ENCODE measurements at places on chromosomes 5 and 9. TPM values are rescaled to one million over a fixed set of nuclear protein-coding genes. Genes with fewer than 3 reads are reported as not detected.
A peak's percentile ranks its signal among the peaks of the same experiment; 100 is the strongest.

DNA sequence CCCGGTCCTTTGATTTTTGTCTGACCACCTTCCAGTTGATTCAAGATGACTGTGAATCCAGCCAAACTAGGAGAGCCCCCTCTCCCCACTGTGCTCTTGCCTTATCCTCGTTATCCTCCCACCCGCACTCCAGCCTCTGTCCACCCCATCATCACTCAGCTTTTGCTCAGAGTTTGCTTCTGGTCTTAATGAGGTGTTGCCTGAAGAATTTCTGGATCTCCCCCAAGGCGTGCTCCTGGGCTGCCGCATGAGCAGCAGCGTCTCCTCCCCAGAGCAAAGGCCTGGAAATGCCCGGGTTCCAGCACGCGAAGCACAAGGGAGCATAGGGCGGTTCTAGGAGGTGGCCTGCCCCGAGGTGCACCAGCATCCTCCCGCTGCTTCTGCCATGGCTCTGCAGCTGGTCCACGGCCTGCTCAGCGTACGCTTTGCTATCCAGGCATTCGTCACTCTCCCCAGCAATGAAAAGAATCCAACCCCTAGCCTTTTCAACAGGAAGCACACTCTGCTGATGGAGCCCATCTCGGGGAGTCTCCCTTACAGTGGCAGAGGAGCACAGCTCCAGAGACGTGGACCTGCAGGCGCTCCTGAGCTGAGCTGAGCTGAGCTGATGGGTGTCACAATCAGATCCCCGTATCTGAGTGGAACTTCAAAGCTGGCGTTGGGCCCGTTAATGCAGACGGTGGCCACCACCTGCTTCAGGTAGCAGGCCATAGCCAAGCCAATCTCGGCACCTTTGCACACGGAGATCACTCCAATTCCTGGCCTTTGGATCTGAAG is 50.7 kb downstream of the BAAT start:
- DNase-seq: no peak

DNA sequence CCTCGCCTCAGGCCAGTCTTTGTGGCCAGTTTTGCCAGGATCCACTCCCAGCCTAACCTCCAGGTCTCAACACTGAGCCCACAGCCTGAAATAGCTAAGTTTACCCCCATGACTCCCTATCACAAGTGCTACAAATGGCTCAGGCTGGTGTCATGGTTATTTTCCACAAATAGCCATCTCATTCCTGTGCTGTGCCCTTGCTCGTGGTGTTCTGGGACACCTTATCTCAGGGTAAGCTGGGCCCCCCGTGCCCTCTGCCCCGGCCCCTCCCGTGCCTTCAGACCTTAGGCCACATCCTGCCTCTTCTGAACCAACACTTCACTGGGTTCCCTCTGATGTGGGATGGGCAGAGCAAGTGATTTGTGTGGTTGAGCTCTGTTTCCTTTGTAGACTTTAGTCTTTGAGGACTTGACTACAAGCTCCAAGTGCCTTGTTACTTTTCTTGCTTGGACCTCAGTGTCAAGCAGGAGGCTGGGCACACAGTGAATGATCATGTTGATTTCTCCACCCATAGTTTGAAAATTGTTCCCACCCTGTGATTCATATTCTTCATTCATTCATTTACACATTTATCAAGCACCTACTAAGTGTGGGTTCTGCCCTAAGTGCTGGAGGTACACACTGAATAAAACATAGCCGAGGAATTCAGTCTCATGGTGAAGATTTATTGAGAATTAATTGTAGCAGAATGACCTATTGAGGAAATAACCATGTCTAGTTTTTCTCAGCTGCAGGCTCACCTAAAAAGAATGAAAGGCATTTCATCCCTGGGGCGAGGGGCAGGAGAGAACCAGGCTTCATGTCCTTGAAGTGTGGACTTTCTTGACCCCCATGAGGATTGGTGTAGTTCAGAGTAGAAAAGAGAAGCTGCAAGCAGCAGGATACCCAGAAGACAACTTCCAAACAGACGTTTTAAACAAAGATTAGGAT is 84.5 kb upstream of the CTNNA1 start:
- peak; percentile 70 for DNase-seq

- DNase-seq: peak; percentile 67
These were observed 270.4 kb downstream of the ENC1 start for GRCh38 chr5:74370168-74370567.

DNA sequence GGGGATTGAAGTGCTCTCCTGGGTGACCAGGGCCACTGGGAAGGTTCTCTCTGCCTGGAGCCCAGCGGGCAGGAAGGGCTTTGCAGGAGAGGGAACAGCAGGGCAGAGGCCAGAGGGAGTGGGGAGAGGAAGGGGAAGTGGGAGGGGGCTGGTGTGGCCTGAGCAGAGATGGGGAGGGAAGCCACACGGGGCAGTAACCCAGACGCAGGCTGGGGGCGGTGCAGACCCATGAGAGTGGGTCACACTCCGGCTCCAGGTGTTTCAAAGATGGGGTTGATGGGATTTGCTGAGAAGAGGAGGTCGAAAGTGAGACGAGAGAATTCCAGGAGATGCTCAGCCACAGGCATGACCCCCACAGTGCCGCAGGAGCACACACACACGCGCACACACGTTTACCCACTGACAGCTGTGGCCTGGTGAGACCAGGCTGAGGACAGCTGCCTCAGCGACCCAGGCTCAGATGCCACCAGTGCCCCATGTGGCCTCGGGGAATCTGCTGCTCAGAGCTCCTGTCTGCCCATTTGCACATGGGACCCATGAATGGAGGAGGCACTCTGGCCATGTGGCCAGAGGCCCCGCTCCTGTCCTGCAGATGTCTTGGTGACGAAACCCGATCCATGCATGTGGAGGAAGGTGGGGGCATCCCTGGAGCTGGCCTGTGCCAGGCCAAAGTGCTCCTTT is 32.7 kb upstream of the FCN2 start:
- no peak for DNase-seq

- DNase-seq: no peak
These were observed 61.1 kb downstream of the DPYSL3 start for GRCh38 chr5:147448766-147449165.

GRCh38 chr5:80481019-80481893 is 6.6 kb upstream of the FAM151B start:
- DNase-seq: no peak

DNA sequence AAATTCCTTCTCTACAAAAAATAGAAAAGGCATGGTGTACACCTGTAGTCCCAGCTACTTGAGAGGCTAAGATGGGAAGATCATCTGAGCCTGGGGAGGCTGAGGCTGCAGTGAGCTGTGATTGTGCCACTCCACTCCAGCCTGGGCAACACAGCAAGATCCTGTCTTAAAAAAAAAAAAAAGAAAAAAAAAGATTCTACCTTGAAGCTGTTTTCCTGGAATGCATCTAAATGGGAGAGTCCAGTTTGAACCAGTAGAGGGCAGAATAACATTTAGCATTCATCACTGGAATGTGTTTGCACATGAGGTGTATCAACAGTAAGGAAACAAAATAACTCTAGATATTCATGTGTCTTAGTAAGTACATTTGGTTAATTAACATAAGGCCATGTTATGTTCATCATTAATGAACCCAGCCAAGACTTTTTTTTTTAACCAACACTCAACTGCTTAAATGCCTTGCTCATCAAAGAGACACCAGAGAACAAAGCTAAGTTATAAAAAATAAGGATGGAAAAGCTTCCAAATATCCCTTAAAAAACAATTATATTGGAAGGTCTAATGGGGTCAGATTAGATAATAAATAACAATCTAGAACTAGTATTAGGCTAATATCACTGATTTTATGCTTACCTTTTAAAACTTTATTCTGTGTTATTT is 16.1 kb downstream of the IFNE start:
- DNase-seq: no peak

GRCh38 chr5:35195472-35195852 is 34.8 kb downstream of the PRLR start:
- no peak for DNase-seq

DNA sequence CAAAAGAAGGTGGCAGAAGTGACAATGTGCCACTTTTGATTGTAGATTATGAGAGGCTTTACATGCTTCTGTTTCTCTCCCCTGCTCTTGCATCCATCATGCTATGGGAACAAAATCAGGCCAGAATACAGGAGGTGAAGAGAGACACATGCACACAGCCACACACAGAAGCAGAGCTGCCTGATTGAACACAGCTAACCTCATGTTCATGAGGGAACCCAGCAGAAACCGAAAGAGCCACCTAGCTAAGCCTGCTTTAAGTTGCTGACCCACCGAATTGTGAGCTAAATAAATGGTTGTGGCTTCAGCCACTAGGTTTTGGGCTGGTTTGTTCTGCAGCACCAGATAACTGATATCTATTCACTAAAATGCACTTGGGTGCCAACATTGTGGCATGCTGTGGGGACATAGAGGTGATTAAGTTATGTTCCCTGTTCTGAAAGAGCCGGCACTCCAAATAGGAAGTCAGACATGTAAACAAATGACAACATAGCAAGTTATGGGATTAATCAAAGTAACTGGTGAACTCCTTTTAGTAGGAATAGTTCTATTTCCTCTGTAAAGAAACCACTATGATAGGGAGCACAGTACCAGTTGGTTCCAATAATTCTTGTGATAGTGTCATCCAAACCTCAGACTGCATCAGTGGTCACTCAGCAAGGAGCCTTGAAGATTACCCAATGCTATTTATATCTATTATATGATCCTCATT is 93.6 kb upstream of the TNC start:
- DNase-seq: no peak

DNA sequence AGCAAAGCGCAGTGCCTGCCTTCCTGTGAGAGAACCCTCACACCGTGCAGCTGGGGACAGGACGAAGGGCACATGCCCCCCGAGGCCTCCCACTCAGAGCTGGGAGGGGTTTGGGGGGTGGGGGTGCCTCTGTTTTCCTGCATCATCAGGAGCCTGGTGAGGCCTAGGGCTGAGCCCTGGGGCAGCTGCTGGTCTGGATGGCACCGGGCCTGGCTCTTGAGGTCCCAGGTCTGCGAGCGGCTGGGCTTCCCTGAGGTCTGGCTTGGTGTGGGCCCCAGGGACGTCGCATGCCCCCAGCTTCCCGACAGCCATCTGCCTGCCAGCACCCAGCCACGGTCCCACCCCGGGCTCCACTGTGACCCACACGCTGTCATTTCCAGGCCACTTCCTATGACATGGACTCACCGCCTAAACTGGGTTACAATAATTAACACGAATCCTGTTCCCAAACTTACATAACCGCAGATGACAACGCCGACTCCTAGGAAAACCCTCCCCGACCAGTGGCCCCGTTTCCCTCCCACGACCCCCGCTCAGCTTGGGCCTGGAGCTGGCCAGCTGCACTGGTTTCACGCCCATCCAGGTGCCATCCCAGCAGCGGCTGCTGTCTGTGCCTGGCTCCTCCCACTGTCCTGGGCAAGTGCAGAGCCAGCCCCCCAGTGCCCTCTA is 8.7 kb downstream of the NACC2 start:
- no peak for DNase-seq

DNA sequence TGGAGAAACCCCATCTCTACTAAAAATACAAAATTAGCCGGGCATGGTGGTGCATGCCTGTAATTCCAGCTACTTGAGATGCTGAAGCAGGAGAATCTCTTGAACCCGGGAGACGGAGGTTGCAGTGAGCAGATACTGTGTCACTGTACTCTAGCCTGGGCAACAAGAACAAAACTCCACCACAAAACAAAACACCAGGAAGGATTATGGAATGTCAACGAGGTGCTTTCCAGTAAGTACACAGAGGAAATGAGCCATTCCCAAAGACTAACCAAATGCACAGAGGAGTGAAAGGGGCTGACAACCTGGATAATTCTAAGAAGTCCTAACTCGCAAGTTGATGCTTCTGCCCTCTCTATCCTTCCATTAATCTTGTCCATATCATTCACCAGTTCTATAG is 126.1 kb upstream of the RETREG1 start:
- DNase-seq: no peak

- no peak for DNase-seq
These were observed 191.5 kb downstream of the ROR2 start for GRCh38 chr9:91758491-91758981.

DNA sequence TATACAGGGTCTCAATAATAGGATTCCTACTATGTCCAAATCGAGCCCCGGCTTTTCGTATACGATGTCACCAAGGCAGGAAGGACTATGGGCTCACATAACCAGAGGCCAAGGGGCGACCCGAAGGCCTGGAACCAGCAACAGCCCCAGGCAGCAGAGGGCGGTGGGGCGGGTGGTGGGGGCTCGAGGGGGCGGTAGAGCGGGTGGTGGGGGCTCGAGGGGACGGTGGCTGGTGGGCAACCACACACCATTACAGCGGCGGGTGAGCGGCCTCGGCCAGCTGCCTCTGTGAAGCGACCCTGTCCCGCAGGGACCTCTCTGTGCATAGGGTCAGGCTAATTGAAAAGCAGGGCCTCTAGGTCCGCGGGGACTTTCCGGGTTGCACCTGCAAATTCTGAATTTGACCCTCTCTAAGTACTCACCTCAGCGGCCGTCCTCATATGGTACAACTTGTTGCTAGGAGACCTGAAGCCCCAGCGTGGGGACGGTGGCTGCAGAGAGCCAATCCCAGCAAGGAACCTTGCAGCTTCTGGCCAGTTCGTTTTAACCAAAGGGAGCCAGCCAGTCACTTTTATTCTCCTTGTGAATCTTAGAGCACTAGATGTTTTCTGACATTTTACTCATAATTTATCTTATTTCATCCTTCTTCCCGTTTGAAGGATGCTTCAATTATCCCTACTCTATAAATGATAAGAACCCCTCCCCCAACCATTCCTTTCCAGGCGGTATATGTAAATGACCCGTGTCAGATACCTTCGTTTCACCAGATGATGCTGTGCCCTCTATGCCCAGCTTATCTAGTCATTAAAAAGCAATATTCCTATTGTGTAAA is at the start of gene NME5:
Gene NME5 (minus strand): TSS at position 480 of the 832 bp plus-strand sequence. CDS start 648 bp downstream, outside the sequence.
- DNase-seq: no peak

- DNase-seq: no peak
These were observed 30.4 kb downstream of the COL15A1 start for GRCh38 chr9:98974106-98974505.

DNA sequence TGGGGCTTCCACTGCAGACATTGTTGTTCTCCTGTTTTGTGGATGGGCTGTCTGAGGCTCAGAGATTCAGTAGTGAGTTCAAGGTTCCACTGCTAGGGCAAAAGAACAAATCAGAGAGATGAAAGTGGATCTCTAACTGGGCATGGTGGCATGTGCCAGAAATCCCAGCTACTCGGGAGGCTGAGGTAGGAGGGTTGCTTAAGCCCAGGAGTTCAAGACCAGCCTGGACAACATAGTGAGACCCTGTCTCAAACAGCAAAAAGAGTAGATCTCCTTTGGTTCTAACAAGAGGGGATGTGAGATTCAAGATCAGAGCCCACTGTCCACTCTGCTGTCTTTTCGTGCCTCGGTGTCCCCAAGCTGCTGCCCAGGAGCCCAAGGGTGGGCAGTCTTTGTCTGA is 11.8 kb upstream of the NDST1 start:
- no peak for DNase-seq

The PCDHA8 gene
- total RNA-seq: not detected

The INSYN2B gene
- total RNA-seq: 0.15 TPM

The TCF7 gene
- 6.2 TPM for total RNA-seq

The CATSPER3 gene
- total RNA-seq: not detected

The SOX30 gene
- total RNA-seq: not detected

The ZNF618 gene
- total RNA-seq: 1.2 TPM

The C5orf52 gene
- not detected for total RNA-seq

The C1QTNF3 gene
- 14.9 TPM for total RNA-seq

The IGFBPL1 gene
- total RNA-seq: not detected

The ANKDD1B gene
- not detected for total RNA-seq

The LCN1 gene
- total RNA-seq: not detected

The CORO2A gene
- total RNA-seq: 23.1 TPM
